GM23248 (cell line): ENCODE measurements at places on chromosomes 5 and 9. TPM values are rescaled to one million over a fixed set of nuclear protein-coding genes. Genes with fewer than 3 reads are reported as not detected.
A peak's percentile ranks its signal among the peaks of the same experiment; 100 is the strongest.

DNA sequence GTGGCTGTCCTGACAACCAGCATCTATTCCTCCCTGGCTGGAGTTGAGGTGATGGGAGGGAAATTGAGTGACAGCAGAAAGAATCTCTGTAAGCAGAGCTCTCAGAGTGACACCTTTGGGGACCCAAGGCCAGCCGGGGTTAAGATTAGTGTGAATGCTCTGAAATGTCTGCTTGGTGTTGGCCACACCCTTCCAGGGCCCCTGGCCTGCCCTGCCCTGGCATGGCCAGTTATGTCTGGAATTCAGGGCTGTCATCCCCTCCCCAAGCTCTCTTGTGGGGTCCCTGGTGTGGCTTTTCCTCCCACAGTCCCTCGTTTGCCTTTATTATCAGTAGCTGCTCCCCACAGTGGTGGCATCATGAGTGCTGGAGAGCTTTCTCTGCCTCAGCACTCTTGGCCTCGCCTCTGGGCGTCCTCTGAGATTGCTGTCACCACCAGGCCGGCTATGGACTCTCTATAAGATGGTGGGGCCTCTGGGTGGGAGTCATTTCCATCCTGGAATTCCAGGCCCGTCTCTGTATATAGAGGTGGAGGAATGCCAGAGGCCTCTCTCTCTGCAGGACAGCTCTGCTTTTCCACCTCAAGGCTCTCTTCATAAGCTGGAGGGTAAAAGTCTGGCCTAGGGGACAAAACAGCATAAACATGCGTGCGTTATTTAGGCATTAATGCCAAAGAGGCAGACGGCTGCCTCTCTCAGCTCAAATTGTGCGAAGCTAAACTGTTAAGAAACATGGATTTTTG, 3.6 kb downstream of the TMEM252 start:
- no peak overlapping the region for H3K4me3 ChIP-seq
- no peaks in the 10 kb centered on the region for H3K36me3 ChIP-seq
- H3K27me3 ChIP-seq, result no peaks in the 10 kb centered on the region

- H3K4me1 ChIP-seq, result peaks cover 47% of the 10 kb centered on the region
- no peaks in the 10 kb centered on the region for H3K36me3 ChIP-seq
- DNase-seq, result peak; percentile 79
- H3K27ac ChIP-seq, result peak overlapping the region; percentile 95
- no peak overlapping the region for H3K4me3 ChIP-seq
- no peaks in the 10 kb centered on the region for H3K27me3 ChIP-seq
Observed at GRCh38 chr5:149211566-149211965, 60.1 kb upstream of the AFAP1L1 start.

DNA sequence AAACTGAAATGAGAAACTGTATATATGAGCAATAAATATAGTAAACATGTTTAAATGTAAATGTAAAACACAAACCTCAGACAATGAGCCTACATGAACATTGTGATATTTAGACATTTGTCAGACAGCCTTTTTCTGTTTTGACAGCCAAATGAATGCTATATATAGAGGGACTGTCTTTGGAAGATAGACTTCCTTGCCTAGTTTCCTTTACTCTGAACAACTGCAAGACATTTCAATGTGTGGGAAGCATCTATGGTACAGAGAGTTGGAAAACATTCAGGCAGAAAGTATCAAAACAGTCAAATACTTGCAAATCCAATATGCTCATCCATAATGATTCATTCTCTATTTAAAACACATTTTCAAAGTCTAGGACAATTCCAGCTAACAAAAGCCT, 31.7 kb upstream of the TUSC1 start:
- no peak overlapping the region for H3K4me3 ChIP-seq
- DNase-seq, result no peak
- no peaks in the 10 kb centered on the region for H3K36me3 ChIP-seq
- H3K27ac ChIP-seq, result no peak overlapping the region
- no peaks in the 10 kb centered on the region for H3K4me1 ChIP-seq

DNA sequence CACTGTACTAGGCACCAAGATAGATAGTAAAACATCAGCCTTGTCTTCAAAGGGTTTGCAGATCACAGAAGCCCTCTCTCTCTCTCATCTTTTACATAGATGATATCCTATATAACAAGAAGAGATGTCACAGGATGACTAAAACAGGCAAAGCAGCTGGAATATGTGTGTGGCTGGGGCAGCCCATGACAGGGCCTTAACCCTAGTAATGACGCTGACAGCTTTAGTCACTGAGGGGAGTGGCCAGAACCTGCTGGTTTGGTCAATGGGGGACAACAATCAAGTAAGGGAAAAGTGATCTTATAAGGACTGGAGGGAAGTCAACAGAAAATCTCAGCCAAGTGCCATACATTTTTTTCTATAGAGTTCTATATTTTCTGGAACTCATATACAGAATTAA, 41.9 kb upstream of the RIC1 start:
- H3K4me1 ChIP-seq, result peaks cover 38% of the 10 kb centered on the region
- no peaks in the 10 kb centered on the region for H3K27me3 ChIP-seq
- DNase-seq, result peak; percentile 91
- H3K27ac ChIP-seq, result peak overlapping the region; percentile 93

DNA sequence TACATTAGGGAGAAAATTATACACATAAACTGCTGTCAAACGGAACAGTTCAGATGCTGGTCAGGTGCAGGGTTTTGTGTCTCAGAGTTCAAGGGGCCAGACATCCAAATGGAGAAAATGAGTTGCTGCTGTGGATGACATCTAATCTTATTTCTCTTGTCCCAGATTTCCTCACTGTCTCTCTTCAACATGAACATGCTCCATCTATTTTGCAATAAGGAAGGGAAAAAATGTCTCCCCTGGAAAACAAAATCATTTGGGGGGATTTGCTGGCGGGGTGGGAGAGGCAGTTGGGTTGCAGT, 51.2 kb downstream of the SHB start:
- peak; percentile 32 for DNase-seq
- H3K4me1 ChIP-seq, result peaks cover 49% of the 10 kb centered on the region
- no peak overlapping the region for H3K4me3 ChIP-seq
- H3K36me3 ChIP-seq, result no peaks in the 10 kb centered on the region
- H3K27me3 ChIP-seq, result no peaks in the 10 kb centered on the region

DNA sequence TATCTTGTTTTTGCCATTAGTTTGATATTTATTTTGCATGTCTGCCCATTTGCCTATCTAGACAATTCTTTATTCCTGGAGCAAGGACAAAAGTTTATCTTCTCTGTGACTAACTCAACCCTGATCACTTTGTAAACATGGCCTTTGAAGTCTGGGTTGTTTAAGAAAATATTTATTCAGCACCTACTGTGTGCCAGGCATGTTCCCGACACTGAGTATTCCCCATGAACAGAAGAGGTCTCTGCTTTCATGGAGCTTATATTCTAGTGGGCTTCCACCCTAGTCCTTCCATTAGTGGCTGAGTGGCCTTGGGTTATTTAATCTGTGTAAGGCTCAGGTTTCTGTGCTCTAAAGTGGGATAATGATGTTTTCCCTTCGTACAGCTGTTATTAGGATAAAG, 49.7 kb downstream of the SEMA6A start:
- no peaks in the 10 kb centered on the region for H3K4me1 ChIP-seq
- H3K27ac ChIP-seq, result no peak overlapping the region
- no peak overlapping the region for H3K4me3 ChIP-seq
- H3K27me3 ChIP-seq, result peaks cover 17% of the 10 kb centered on the region; the same call in 1 of the 2 replicates

DNA sequence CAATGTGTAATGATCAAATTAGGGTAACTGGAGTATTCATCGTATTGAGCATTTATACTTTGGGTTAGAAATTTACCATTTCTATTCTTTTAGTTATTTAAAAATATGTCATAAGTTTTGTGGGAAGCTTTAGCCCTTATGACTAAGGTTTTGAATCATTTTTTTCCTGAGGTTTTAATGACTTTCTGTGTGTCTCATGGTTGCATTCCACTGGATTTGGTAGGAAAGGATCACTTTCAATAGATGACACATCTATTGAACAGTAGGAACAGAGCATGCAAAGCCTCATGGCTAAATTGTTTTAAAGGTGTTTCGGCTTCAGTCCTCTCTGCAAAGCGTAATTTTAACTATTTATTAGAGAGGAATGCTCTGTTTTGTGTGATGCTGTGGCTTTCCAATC, 512.4 kb upstream of the CHD1 start:
- no peak overlapping the region for H3K27ac ChIP-seq
- H3K36me3 ChIP-seq, result no peaks in the 10 kb centered on the region
- no peak for DNase-seq
- no peaks in the 10 kb centered on the region for H3K4me1 ChIP-seq

GRCh38 chr9:69696802-69697201, 24.6 kb upstream of the APBA1 start:
- no peaks in the 10 kb centered on the region for H3K4me1 ChIP-seq
- no peak overlapping the region for H3K4me3 ChIP-seq
- H3K36me3 ChIP-seq, result no peaks in the 10 kb centered on the region

- peak overlapping the region; percentile 41 for H3K27ac ChIP-seq
- DNase-seq, result peak; percentile 94
- no peaks in the 10 kb centered on the region for H3K36me3 ChIP-seq
- no peaks in the 10 kb centered on the region for H3K27me3 ChIP-seq
- no peak overlapping the region for H3K4me3 ChIP-seq
Observed at GRCh38 chr9:7320139-7320538, 479.4 kb downstream of the DMAC1 start.

DNA sequence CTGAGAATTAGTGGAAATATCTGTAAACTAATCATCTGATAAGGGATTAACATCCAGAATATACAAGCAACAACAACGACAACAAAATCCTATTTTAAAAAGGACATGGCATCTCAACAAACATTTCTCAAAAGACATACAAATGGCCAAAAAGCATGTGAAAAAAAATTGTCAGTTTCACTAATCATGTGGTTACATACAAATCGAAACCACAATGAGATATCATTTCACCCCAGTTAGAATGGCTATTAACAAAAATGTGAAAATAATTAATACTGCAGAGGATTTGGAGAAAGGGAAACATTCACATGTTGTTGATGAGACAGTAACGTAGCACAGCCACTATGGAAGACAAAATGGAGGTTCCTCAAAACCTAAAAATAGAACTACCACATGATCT, 69.5 kb downstream of the ERP44 start:
- H3K27ac ChIP-seq, result no peak overlapping the region
- no peaks in the 10 kb centered on the region for H3K27me3 ChIP-seq
- no peaks in the 10 kb centered on the region for H3K4me1 ChIP-seq
- no peak overlapping the region for H3K4me3 ChIP-seq
- no peak for DNase-seq

DNA sequence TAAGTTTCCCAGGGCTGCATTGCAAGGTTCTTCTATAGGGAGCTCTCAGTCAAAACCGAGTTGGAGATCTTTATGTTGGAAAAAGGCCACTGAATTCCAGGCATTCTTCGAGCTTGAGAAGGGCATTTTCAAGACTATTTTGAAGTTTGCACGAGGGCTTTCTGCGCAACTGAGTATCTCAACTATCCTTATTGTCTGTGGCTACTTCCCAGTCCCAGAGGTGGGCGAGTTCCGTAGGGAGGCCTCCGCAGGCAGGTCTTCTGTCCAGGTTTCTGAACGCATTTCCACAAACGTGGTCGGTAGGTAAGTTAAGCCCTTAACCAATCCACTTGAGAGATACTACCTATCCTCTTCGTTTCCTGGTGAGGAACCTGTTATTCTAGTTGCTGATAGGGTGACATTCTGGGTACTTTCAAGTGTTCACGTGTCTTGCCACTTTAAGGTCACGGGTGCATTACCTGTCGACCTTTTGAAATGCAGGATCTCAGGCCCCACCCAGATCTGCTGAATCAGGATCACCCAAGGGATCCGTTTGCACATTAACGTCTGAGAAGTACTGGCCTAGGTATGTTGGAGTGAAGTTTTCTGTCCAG, 51.4 kb upstream of the TJP2 start:
- no peaks in the 10 kb centered on the region for H3K27me3 ChIP-seq
- no peak overlapping the region for H3K27ac ChIP-seq
- H3K4me3 ChIP-seq, result peak overlapping the region; percentile 90
- DNase-seq, result peak; percentile 68
- no peaks in the 10 kb centered on the region for H3K36me3 ChIP-seq
- peaks cover 5% of the 10 kb centered on the region; the same call in 1 of the 2 replicates for H3K4me1 ChIP-seq

- H3K36me3 ChIP-seq, result no peaks in the 10 kb centered on the region
- H3K4me1 ChIP-seq, result no peaks in the 10 kb centered on the region
- no peak for DNase-seq
- H3K4me3 ChIP-seq, result no peak overlapping the region
- H3K27ac ChIP-seq, result no peak overlapping the region
- peaks cover 10% of the 10 kb centered on the region for H3K27me3 ChIP-seq
Observed at GRCh38 chr5:6430418-6431028, 18.1 kb upstream of the UBE2QL1 start.

- H3K27me3 ChIP-seq, result peaks cover 16% of the 10 kb centered on the region
- H3K27ac ChIP-seq, result no peak overlapping the region
- peaks cover 9% of the 10 kb centered on the region for H3K4me1 ChIP-seq
- H3K36me3 ChIP-seq, result no peaks in the 10 kb centered on the region
- 0 out of 2 replicates have a peak overlapping the region, but pooled peaks have one; percentile 10 for H3K4me3 ChIP-seq
Observed at GRCh38 chr5:133831491-133832224, 136.8 kb downstream of the C5orf15 start.

Gene BARX1
- not detected in 2 replicates for polyA plus RNA-seq

Gene MYORG
- polyA plus RNA-seq, result 0.72 and 0.73 TPM in 2 replicates

Gene NEURL1B
- 0.13 and 0.16 TPM in 2 replicates for polyA plus RNA-seq

Gene DNAJC21
- 15.3 and 15.5 TPM in 2 replicates for polyA plus RNA-seq

Gene SPATA31E1
- polyA plus RNA-seq, result not detected in 2 replicates
